ENCODE measurements at places on chromosomes 6 and 20.

DNA sequence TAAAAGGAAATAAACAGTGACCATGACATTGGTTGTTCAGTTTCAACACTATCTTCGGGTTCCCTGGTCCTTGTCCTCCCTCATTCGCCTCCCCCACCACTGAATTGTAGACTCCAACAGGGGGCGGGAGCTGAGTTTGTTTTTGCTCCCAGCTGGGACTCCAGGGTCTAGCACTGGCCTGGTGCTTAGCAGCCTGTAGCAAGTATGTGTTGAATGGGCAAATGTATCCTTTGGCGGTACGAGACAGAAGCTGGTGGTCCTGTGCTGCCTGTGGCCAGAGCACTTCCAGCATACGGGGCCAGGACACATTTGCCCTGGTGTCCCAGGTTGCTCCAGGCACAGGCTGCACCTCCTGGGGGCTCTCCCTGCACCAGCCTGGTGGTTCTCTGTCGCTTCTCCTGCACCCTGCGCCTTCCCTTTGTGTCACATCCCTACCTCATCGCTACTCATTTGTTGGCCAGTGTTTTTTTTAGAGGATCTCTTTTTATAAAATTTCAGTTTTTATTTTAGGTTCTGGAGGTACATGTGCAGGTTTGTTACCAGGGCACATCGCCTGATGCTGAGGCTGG is 40.1 kb downstream of the PHACTR3 start:
- no peak for DNase-seq

GRCh38 chr6:79650950-79651349 is 19.8 kb downstream of the SH3BGRL2 start:
- DNase-seq: no peak

GRCh38 chr6:52457096-52457495 is 37.0 kb downstream of the EFHC1 start:
- DNase-seq: no peak

DNA sequence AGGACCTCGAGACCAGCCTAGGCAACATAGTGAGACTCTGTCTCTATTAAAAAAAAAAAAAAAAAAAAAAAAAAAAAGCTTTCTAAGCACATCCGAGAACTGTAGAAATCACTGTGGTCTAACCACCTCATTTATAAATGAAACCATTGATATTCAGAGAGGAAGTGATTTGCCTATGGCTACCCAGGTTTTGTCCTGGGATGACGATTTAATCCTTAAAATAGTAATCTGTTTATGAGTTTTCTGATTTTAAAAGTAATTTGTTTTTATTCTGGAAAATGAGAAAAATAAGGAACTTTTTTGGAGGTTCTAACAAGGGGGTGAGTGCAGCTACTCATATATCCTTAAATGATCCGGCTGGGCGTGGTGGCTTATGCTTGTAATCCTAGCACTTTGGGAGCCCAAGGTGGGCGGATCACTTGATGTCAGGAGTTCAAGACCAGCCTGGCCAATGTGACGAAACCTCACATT is 6.5 kb upstream of the BTN3A2 start:
- no peak for DNase-seq

DNA sequence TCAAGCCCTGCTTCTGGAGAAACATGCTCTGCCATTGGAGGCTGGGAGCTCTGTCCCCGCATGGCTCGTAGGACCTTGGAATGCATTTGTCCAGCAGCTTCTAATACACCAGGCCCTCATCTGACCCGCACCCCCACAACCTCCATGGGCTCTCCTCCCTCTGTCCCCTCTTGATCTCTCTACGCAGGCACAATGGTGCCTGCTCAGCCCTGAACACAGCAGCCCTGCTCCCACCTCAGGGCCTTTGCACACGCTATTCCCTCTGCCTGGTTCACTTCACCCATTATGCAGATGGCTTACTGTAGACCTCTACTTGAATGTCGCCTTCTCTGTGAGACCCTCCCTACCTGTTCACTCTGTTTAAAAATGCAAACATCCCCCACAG is 27.0 kb upstream of the PTGIS start:
- DNase-seq: no peak

DNA sequence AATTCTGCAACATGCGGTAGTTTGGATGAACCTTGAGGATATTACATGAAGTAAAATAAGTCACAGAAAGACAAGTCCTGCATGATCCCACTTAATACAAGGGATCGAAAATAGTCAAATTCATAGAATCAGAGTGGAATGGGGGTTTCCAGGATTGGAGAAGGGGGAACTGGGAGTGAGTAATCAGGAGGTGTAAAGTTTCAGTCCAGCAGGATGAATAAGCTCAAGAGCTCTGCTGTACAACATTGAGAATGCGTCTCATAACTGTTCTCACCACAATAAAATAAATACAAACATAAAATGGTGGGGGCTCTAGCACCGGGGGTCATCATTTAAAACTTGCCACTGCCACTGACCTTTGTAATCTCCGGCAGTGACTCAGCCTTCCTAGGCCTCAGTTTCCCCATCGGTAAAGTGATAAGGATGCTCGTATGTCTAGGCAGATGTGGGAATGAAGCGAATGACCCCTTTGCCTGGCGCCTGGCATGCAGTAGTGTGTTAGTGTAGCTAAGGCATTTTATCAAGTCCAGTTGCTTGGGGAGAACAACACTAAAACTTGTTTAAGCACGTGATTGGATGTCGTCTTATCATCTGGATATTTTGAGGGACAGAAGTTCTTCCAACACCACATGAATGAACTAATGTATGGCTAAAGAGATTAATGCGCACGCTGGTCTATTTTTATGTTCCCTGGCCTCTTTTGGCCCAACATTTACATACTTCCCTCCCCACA is 421.1 kb downstream of the QKI start:
- no peak for DNase-seq

GRCh38 chr6:124999105-124999764 is 37.0 kb downstream of the RNF217 start:
- no peak for DNase-seq

All from T-helper 1 cell (primary cell).